A549 treated with CpdA at 1 μM for 4 hours (cell line): ENCODE measurements at places on chromosomes 6 and 20. TPM values are rescaled to one million over a fixed set of nuclear protein-coding genes. Genes with fewer than 3 reads are reported as not detected.

HSPA12B gene
- 0.17 to 0.52 TPM (median 0.47 TPM) in 5 replicates for total RNA-seq

AIF1 gene
- not detected in 5 replicates for total RNA-seq

SSTR4 gene
- not detected in 5 replicates for total RNA-seq

PPP1R14C gene
- total RNA-seq = 0.67 to 0.83 TPM (median 0.79 TPM) in 5 replicates

TMEM217 gene
- total RNA-seq = 0.38 to 1.2 TPM (median 0.99 TPM) in 5 replicates

BCL2L1 gene
- total RNA-seq = 135 to 153 TPM (median 148 TPM) in 5 replicates

OXT gene
- total RNA-seq = not detected in 5 replicates

RRAGD gene
- 3.1 to 4.2 TPM (median 3.4 TPM) in 5 replicates for total RNA-seq

ARG1 gene
- total RNA-seq = not detected in 5 replicates

GABRR1 gene
- not detected in 5 replicates for total RNA-seq

SLC22A16 gene
- total RNA-seq = not detected in 5 replicates
